GM12892 (cell line): ENCODE measurements at places on chromosomes 1 and 21.
A peak's percentile ranks its signal among the peaks of the same experiment; 100 is the strongest.

DNA sequence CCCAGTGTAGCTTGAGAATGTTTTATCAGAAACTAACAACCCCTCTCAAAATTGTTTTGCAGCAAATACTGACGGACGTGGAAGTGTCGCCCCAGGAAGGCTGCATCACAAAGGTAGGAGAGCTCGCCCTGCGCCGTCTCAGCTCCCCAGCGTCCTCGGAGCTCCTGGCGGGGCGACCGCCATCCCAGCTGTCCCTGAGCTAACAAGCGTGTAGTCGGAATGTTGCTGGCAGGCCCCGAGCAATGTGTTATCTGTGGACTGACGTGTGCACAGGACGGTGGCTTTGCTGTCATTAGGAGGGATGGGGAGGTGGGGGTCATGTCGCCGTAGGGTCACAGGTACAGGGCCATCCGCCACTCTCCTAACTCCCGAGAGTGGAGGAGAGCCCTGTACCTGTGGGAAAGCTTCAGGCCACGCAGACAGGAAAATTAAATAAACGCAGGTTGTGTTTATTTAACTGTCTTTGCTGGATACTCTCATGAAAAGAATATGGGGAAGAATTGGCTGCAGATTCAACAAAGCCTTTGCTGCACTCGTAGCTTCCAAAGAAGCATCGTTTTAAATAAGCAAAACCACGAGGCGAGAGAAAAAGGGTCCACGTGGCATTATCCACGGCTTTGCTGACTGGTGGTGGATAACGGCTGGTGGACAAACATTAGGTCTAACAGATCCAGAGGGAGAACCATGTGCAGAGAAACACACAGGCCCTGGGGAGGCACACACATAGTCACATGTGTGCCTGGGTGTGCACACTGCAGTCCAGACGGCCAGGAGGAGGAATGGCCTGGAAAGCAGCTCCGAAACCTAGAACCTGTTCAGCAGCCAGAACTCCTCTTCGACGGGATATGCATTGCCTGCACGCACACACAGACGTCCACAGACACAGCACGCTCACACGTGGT lies 175.3 kb downstream of the PRDM16 start:
- no peak for DNase-seq

GRCh38 chr1:184691719-184692324 lies 62.8 kb downstream of the EDEM3 start:
- DNase-seq: no peak

DNA sequence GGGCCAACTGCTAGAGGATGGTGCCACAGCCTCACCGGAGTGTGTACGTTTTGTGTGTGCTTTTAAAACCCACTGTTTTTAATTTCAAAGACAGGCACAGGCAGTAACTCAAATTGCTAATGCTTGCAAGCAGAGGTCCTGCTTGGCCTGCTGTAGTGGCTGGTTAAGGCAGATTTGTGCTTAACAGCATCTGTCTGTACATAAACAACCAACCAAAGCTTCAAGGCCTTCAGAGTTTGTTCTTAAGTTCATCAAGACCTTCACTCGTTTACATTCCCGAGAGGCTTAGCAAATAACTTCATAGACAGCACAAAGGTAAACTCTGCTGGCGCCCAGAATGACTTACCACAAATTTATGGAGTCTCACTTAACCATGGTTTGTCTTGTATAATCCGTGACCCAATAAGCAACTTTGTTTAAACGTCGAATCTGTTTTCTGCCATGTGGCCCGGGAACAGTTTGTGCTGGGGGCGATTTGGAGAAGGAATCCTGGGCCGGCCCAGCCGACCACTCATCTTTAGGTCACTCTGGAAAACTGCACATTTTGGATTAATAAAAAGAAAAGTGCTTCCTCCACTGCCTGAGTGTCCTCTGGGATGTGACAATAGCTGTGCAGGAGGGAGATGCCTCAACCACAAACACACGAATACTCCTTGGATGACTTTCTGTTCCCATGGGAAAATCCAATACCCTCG lies 58.1 kb downstream of the CAPZB start:
- no peak for DNase-seq

GRCh38 chr1:50447961-50448360 lies 24.7 kb upstream of the DMRTA2 start:
- no peak for DNase-seq

- DNase-seq: no peak
Measured at GRCh38 chr1:161910604-161911003, 113.1 kb downstream of the OLFML2B start.

GRCh38 chr21:18274370-18274769 lies 29.7 kb downstream of the CHODL start:
- no peak for DNase-seq

GRCh38 chr1:117895482-117896114 lies 33.8 kb downstream of the GDAP2 start:
- peak; percentile 14 for DNase-seq

GRCh38 chr21:22421416-22422180 lies 1423.4 kb downstream of the NCAM2 start:
- no peak for DNase-seq

GRCh38 chr1:153394391-153394790 lies 3.5 kb upstream of the S100A8 start:
- DNase-seq: no peak

DNA sequence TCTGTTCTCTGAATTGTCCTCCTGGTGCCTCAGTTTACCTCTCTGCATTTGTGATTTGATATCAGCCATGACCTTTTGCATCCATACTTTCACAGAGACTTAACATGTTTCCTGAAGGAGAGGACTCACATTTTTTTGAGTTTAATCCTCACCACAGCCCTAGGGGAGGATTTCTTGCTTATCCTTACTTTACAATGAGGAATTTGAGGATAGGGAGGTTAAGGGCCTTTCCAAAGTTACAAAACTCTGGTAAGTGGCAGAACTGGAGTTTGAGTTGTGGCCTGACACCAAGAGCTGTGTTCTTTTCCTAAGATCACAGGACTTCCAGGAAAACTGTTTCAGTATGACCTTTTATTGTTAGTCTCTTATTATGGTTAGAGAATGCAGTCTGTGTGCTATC lies 34.2 kb downstream of the TNFRSF8 start:
- no peak for DNase-seq

- DNase-seq: no peak
Measured at GRCh38 chr1:59752556-59753414, 62.0 kb upstream of the HOOK1 start.

- DNase-seq: no peak
Measured at GRCh38 chr1:197200272-197200899, 53.9 kb upstream of the ASPM start.

DNA sequence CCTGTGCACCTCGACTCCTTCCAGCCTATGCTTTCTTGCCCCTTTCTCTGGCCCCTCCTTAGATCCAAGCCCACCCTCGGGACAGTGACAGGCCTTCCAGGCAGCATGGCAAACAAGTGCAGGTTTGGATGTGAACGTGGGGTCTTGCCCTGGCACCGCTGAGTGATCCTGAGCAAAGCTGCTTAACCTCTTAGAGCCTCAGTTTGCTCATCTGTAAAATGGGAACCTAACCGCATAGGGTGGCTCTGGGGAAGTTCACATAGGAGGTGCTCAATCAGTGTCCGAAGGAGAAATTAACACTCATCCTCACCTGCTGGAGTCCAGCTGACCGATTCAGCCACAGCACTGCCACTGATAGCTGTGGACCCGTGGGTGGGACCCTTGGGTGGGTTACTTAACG lies 7.2 kb downstream of the MFAP2 start:
- no peak for DNase-seq

DNA sequence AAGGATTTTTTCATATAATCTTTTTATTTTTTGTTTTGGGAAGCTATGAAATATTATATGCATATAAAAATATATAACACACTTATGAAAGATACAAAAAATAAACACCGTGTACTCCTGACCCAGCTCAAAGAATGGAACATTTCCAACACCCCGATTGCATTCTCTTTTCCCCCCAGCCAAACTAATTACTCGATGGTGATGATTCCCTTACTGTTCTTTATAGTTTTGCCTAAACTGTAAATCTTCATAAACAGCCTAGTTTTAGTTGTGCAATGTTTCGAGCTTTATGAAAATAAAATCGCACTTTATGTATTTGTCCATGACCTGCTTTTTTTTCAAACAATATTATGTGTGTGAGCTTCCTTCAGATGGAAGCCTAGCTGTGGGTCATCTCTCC lies 352.0 kb upstream of the KAZN start:
- no peak for DNase-seq

GRCh38 chr1:198686069-198686728 lies 47.4 kb downstream of the PTPRC start:
- DNase-seq: no peak

GRCh38 chr21:22076471-22076870 lies 1078.3 kb downstream of the NCAM2 start:
- DNase-seq: no peak
